ENCODE measurements at places on chromosomes 7 and 10.

- DNase-seq, result no peak
Measured at GRCh38 chr7:46850563-46851330, 731.2 kb downstream of the TNS3 start.

DNA sequence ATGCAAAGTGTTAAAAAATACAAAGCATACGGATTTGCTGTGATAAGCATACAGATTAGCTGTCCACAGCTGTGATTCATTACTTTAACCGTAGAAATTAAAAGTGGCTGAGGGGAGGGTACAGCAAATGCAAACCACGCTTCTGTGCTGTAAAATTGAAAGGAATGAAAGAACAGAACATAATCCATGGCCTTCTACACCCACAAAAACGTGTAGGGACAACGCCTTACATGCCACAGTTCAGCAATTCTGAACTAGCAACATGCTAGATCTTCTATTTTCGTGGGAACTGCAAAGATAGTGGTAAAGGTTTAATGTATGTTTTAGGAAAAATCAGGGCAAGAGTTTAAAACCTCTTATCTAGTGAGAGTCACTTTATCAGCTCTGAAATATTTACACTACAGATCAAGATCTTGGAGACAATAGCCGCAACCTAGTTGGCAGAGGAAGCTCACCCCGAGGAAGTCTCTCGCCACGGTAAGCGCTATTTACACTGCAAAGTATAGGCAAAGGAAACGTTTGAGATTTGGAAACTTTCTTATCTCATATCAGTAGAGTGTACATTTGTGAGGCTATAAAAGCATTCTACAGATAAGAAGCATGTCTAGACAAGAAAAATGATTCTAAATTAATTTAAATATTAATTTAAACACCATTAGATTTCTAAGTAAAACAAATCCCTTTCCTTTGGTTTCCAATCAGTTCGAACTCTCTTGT is 193.6 kb downstream of the MLLT10 start:
- no peak for DNase-seq

DNA sequence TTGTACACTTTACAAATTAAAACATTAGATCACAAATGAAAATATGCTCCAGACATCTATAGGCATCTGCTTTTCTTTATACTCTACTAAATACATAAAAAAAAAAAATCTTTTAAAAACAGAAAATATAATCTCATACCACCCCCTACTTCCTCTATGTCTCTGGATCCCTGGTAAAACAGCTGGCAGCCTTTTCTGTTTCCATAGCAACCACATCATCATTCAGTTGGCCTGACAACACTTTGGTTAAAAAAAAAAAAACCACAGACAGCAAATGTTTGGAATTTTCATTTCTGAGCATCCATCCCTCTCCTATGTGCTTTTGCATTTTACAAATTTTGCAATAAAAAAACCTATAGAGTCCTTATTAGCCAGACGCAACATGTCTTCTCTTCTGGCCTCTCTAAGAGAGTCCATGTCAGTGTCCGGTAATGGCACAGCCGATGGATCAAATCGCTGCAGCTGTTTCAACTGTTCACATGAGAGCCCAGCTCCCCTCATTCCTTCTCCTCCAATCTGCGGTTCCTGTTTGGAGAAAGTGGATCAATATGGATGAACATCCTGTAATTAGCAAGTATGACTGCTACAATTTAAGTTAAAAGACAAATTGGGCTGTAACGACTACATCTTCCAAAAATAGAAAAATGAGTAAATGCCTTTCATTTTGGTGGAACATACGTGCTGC is 105.6 kb downstream of the NSUN6 start:
- DNase-seq, result no peak

DNA sequence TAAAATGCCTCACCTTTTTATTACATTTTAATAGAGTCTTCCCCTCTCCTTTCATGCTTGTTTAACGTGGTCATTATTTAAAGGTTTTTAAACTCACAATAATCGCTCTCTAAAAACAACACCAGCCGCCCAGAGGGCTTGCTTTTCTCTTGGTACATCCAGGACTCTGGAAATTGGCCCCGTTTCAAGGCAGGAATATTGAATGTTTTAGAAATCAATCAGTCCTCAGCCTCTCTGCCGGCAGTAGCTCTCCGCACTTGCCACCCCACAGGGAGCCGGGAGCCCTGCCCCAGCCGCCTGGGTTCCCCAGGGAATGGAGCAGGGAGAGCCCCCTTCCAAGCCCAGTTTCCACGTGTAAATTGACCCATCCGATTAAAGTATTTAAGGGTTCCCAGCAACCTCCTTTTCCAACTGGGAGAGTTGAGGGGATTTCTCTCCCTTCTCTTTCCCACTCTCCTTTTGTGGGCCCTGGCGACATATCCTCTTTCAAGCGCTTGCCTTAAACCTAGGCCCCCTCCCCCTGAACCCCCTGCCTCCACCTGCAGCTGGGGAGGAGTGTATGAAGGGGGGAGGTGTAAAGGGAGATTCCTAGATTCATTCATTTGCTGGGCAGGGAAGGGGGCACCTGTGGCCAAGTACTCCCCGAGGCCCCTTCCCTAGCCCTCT is 1.9 kb downstream of the FGF8 start:
- no peak for DNase-seq

- DNase-seq, result no peak
Measured at GRCh38 chr10:21183025-21183424, 285.9 kb upstream of the NEBL start.

- no peak for DNase-seq
Measured at GRCh38 chr7:28161331-28161730, 19.3 kb downstream of the JAZF1 start.

DNA sequence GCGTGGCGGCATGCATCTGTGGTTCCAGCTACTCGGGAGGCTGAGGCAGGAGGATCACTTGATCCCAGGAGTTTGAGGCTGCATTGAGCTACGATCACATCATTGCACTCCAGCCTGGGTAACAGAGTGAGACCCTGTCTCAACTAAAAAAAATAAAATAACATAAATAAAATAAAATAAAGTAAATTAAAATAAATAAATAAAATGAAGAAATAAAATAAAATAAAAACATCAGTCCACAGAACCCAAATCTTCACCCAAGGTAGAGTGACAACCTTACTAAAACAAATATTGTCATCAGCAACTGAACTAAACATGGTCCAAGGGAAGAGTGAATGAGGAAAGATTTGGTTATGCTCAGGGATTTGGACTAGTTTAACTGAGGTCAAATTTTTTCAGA is 24.8 kb upstream of the OCM2 start:
- DNase-seq, result no peak

All from stimulated activated CD8-positive, alpha-beta memory T cell treated with anti-CD3 and anti-CD28 coated beads, Interleukin-4, amount 100 ng/mL, for 1 hour (primary cell).